Suprapubic skin (tissue), 4 donors: ENCODE measurements at places on chromosomes 3 and 15. TPM values are rescaled to one million over a fixed set of nuclear protein-coding genes. Genes with fewer than 3 reads are reported as not detected.

DNA sequence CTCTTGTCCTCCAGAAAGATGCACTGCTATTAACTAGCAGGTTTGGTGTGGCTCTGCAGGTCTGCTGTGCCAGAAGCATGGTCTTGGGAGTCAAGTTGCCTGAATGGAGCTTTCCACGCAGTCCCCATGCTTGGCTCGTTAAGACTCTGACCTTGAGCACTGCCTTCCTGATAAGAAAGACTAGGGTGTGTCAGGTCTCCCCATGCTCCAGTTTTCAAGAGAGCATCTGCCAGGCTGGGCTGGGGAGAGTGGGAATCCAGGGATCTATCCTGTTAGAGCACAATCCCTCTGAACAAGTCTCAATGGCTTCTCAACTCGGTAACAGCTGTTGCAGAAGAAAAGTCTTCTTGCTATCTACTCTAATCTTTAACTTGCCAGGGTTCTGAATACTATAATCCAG lies 98.2 kb downstream of the TJP1 start:
- DNase-seq = no peak

DNA sequence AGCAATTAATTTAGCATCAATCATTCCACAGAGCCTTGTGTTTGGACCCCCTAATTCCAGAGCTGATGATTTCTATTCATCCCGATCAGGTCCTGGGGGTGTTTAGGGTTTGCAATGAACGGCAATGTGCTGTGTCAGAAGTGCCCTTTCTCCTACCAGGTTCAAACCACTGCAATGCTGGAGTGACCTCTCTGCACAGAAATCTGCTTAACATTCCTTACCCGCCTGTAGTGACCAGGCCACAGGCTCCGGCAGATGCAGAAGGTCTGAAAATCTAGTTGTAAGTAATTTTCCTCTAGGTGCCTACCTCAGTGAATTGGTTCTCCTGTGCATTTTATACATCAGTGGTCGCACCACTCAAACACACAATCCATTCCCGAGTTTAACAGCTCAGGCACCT lies 725.3 kb upstream of the CFAP20DC start:
- no peak for DNase-seq

The DZIP1L gene
- 17.4 TPM for total RNA-seq

- no peak for DNase-seq
These were observed 109.0 kb upstream of the UNC13C start for GRCh38 chr15:53869044-53869805.

DNA sequence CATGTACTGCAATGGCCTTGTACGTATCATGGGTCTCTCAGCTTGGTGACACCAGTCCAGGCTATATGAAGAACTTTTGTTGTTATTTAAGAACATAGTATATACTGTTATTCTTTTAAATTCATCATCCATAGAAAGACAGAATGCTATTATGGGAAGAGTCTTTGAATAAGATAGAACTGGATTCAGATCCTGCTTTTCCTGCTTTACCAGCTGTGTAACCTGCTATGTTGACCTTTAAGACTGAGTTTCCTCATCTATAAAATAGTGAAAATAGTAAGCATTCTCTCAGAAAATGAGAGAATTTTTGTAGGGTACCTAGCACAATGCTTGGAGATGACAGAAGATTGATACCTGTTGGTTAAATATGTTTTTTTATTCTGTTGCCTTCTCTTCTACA lies 204.1 kb upstream of the TBL1XR1 start:
- no peak for DNase-seq

DNA sequence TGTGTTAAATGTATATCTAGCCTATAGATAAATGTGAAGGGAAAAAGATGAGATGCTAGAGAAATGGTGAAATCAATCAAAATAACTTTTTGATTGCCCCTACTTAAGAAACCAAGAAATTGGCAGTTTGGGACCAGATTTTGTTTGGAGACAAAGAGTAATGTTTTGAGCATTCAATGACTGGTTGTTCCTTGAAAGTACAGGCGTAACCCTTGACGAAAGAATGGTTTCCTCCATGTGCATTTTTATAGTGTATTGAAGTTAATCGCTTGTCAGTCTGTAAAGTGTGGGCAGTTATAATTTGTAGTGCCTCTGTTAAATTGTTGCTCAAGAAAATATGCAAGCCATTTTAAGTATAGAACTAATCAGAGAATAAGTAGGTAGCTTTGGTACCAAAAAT lies 1.2 kb downstream of the KIF23 start:
- no peak for DNase-seq

The PDCD6IP gene
- total RNA-seq = 174 TPM
